ENCODE measurements at places on chromosomes 1 and 21.

DNA sequence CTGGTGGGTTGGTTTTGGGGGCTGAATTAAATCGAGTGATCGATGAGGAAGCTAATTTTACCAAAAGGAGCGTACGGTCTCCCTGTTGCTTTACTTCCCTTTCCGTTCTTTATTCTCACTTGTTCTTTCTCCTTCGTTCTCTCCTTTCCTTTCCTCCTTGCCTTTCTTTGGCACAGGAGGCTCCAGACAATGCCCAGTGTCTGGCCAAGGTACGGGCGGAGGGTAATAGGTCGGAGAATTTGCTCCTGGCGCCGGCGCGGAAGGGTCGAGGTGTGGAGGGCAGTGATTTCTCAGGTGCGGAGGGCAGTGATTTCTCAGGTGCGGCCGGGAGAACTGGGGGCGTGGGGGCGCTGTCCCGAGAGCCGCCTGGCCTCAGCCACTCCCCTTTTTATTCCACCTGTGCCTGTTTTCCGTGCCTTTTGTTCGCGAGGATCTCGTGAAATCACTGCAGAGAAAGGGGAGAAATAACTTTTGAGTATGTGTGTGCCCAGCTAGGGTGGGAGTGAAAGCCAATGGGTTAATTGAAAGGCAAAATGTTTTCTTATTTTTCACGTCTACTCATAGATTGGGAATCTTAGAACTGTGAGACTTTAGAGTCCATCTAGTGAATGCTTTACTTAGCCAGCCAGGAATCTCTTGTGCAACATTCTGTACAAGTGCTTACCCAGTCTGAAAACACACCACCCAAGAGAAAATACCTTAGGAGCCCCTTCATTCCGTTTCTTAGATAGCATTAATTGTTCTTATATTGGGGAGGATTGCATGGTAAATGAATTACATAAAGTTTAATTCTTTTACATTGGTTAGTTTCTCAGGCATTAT, 1.3 kb downstream of the FNBP1L start:
- DNase-seq, result no peak

DNA sequence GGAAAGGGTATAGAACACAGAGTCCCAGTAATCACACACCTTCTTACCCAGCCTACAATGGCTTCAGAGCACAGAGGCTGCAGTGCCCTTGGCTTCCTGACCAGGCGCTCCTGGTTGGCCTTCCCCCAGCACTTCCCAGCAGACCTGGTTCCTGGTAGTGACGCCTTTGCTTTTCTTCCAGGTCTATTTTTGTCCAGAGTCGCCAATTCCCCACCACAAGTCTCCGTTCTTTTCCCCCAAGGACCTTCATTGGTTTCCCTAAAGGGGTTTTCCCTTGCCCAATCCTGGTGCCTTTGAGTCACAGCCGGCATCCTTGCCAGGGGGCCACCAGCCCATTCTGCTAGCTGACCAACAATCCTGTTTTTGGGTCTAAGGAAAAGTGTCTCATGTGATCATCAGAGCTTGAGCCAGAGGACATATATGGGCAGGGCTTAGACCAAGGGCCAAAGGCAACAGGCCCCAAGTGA, 84.8 kb downstream of the KCNJ15 start:
- no peak for DNase-seq

DNA sequence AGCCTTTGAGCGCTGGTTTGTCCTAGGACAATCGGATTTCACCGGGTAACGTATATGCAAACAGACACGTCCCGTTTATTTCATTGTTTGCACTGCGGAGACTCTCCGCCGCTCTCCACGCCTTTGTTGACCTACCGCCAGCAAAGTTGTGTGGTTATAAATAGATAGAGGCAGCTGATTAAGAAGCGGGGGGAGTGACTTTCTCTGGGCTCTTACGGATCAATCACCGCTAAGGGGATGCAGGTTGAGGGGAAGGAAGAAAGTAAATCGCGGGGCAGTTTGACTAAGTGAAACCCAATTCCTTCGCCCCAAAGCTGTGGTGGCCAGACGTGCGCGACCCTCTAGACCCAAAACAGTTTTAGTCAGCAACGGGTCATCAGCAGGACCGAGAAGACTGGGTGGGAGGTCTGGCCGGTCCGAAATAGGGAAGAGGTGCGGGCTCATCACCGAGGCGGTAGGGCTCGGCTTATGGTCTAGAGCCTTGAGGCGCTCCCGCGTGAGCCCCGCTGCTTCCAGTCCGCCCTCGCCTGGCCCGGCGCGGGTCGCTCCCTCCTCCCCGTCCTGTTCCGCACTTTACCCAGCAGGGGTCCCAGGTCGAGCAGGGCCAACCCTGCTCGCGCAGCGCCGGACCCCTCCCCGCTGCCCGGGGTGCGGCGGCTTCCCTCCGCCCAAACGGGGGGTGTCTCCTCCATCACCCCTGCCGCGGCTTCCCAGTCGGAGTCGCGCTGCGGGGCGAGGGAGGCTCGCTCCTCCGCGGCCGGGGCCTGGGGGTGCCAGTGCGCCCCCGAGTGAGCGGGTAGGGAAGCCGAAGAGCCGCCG, 120.8 kb upstream of the RRP15 start:
- DNase-seq, result peak; percentile 0

- DNase-seq, result no peak
These were observed 105.7 kb upstream of the VAV3 start for GRCh38 chr1:108070662-108071061.

DNA sequence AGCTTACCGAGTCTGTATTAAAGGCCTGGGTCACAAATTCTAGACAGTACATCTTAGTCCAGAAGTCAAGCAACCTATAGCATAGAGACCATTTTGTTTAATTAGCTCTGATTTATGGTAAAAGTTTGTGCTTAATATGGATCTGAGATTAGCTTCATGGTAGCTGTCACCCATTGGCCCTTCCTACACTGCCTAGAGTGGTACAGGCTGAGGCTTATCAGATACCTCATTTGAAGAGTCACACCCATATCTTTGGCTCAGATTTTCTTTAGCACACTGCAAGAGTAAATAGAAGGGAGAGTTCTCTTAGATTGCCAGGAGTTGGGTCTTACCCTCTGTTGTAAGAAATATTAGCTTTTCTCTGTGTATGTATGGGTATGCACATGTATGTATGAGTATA, 3.6 kb downstream of the AK4 start:
- no peak for DNase-seq

DNA sequence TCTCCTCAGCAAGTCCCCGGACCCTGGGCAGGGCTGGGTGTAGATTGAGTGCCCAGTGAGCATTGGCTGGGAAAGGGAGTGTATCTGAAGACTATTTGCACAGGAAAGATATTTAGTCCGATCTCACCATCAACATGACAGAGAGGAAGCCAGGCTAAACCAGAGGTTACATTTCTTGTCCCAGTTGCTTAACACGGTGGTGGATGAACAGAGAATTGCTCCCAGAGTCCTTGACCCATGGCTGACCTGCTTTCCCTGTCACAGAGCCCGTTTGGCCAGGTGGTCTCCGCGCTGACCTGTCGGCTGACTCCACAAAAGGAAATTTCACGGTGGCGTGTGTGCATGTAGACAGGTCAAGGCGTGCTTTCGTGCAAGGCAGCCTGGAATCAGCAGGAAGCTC, 83.5 kb downstream of the BEND5 start:
- no peak for DNase-seq

GRCh38 chr1:110606657-110607535, 738 bp upstream of the KCNA2 start:
- DNase-seq, result no peak

DNA sequence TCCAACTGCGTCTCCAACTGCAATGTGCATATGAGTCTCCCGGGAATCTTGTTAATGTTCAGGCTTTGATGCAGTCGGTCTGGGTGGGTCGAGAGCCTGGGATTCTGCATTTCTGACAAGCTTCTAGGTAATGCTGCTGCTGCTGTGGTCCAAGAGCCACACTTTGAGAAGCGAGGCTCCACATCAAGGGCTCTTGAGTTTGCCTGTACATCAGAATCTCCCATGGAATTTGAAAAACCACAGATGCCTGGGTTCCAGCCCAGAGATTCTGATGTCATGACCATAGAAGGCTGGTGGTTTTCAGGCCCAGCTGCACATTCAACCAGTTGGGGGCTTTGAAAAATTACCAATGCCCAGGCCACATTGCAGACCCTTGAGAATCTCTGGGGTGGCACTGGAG, 93.9 kb upstream of the TARDBP start:
- no peak for DNase-seq

- no peak for DNase-seq
These were observed 63.3 kb downstream of the TNR start for GRCh38 chr1:175679981-175680652.

- no peak for DNase-seq
These were observed 3.6 kb downstream of the SCNN1D start for GRCh38 chr1:1283821-1284220.

GRCh38 chr1:22683547-22683946, 27.1 kb upstream of the EPHB2 start:
- DNase-seq, result no peak

DNA sequence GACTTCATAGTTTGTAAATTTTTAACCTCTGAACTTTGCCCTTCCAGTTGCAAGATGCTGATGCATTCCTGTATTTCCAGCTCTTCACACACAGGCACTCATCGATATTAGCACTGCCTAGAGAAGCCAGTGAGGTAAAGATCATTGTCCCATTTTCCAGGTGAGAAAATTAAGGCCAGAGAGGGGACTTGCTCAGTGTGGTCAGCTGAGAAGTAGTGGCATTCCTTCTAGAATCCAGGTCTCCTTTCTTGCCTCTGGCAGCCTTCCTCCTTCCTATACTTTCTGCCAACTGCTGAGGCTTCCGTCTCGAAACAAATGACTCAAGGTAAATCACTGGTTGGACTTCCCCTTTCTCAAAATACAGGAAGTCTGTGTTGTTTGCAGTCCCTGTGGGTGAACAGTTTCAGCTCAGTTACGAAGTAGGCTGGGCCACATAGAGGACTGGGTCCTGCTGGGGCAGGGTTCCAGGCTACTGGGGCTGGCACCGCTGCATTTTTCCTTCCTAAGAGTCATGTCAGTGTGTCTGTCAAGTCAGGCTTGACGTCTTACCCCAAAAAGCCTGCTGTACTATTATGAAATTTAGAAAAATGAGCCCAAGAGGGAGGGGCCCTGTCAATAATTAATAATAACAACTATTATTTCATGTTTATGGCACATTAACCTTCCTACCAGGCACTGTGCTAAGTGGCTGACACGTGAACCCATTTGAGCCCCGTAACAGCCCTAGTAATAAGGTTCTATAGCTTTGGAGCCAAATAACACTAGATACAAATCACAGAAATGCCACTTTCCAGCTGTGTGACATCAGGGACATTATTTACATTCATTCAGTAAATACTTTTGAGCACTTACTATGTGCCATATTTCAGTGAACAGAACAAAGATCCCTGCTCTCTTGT, 16.6 kb upstream of the RNF19B start:
- peak; percentile 42 for DNase-seq

- DNase-seq, result no peak
These were observed 139.4 kb upstream of the KIAA1614 start for GRCh38 chr1:180773210-180773865.

GRCh38 chr1:93708734-93709481, 27.3 kb upstream of the BCAR3 start:
- no peak for DNase-seq

GRCh38 chr1:172107316-172107975, 266.1 kb downstream of the DNM3 start:
- no peak for DNase-seq

GRCh38 chr1:24323281-24323680, 4.1 kb downstream of the GRHL3 start:
- no peak for DNase-seq

All from stimulated activated CD4-positive, alpha-beta T cell treated with anti-CD3 and anti-CD28 coated beads, Interleukin-4, amount 100 ng/mL, for 4 hours (primary cell).